ENCODE measurements at places on chromosomes 12 and 14. TPM values are rescaled to one million over a fixed set of nuclear protein-coding genes. Genes with fewer than 3 reads are reported as not detected.

DNA sequence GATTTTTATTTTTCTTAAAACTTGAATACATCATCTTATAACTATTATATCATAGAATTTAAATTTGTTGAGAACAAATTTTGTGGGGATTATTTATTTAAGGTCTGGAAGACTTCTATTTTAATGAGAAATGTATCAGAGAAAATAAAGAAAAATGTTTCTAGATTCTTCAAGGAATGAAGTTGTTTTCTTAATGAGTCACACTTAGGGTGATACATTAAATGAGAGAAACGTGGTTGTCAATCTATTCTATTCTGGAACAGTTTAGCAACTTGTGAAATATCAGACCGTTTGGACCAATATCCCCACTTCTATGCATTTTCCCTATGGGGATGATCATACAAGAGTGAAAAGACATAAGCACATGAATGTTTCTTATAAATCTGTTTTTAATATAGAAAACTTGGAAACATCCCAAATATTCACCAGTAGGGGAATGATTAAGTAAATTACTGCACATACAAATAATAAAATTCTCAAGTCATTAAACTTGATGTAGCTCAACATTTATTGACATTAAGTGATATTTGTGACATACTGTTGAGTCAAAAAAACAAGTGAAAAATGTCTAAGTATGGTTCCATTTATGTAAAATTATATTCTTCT is 88.5 kb downstream of the E2F7 start:
- DNase-seq: no peak

- no peak for DNase-seq
These were observed 90.5 kb upstream of the STXBP6 start for GRCh38 chr14:25140411-25140810.

DNA sequence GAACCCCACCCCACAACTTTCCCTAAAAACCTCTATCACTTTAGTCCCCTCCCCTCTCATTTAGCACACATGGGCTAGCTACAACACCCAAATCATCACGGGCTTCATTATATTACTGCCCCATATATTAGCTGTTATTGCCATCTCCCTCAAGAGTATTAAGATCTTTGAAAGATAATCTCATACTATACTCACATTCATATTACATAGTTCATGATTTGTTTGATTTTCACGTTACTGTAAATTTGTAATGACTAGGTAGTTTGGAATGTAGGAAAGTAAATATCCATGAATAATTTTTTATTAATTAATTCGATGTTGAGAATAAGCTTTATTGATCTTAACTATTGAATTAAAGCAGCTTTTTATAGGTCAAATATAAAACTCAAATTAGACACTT is 7.9 kb downstream of the DICER1 start:
- no peak for DNase-seq

DNA sequence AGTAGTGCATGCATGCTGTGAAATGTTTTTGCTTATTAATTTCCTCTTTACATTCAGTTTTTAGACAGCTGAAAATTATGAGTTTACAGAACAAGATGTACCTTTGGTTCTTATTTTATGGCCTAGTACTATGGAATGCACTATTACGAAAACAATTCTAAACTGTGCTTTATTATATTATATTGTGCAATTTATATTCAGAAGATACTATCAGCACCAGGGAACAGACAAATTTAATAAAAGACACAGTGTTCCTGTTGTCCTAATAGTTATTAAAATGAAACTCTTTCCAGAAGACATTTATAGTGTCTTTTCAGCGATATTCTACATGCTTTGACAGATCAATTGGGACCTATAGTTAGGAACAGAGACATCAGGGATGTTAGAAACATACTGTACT is 427.3 kb downstream of the BTG1 start:
- no peak for DNase-seq

- DNase-seq: no peak
These were observed 360.4 kb upstream of the GARIN6 start for GRCh38 chr12:99287136-99287535.

DNA sequence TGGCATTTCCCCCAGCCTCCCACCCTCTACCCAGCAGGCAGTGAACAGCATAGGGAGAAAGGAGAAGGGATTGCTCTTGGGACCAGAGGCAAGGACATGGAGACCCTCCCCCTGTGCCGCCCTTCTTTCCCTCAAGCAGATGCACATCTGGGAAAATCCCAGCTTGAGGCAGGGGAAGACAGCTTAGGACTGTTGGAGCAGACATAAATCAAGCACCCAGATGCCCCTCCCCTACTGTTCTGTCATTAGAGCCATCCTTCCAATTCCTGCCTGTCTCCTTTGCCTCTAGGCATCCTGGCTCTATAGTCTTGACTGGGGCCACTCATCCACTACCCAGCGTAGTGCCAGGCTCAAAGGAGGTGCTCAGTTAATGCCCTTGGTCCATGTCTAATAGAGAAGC is 7.5 kb upstream of the CISTR start:
- DNase-seq: no peak

GRCh38 chr14:54512393-54512792 is 2.7 kb downstream of the CGRRF1 start:
- no peak for DNase-seq

DNA sequence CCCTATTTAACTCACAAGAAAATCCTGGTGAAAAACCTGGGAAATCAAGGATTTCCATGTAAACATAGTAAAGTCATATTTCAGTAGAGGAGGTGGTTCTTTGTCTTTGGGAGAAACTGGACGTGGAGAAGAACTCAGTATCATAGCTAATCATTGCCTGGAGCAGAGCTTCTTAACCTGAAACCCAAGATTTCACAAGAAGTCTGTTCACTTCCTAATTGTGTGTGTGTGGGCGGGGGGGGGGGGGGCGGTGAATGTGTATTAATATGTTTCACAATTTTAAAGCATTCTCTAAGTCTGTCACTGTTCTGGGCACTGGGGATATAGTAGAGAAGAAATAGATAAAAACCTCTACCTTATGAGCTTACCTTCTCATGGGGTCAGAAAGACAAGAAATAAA is 96.7 kb upstream of the PPP4R3A start:
- no peak for DNase-seq

GRCh38 chr12:97148941-97149559 is 242.0 kb downstream of the NEDD1 start:
- no peak for DNase-seq

DNA sequence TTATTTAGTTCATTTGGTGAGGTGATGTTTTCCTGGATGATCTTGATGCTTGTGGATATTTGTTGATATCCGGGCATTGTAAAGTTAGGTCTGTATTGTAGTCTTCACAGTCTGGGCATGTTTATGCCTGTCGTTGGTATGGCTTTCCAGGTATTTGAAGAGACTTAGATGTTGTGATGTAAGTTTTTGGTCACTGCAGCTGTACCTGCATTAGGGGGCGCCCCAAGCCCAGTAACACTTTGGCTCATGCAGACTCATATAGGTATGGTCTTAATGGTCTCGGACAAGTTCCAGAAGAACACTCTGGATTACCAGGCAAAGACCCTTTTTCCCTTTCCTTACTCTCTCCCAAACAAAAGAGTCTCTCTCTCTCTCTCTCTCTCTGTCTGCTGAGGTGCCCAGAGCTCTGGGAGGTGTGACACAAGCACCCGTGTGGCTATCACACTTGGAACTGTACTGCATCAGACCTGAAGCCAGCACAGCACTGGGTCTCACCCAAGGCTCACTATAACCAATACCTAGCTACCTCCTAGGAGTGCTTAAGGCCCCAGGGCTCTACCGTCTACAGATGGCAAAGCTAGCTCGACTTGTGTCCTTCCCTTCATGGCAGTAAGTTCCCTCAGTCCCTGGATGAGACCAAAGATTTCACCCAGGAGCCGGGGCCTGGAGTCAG is 425.8 kb upstream of the ATXN7L3B start:
- DNase-seq: no peak

GRCh38 chr12:11984417-11984816 is 86.3 kb upstream of the BCL2L14 start:
- no peak for DNase-seq

DNA sequence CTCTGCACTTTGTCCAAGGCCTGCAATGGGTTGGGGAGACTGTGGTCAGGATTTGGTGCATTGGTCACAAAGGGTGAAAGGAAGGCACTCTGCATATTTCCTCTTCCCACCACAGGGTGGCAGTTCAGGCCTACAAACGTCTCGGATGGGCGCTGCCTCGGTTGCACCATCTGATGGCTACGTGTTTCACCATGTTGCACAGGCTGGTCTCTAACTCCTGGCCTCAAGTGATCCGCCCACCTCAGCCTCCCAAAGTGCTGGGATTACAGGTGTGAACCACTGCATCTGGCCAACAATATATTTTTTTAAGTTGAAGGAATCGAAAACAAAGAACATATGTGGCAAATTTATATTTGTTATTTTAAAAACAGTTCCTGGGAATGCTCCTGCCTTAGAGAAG is 35.1 kb downstream of the TMBIM6 start:
- no peak for DNase-seq

- DNase-seq: no peak
These were observed 129.3 kb upstream of the MAP1LC3B2 start for GRCh38 chr12:116429826-116430360.

GRCh38 chr14:39229222-39229543 is 4.5 kb upstream of the MIA2 start:
- DNase-seq: no peak

- no peak for DNase-seq
These were observed 13.9 kb upstream of the AVPR1A start for GRCh38 chr12:63164911-63165310.

GRCh38 chr14:22008766-22009165 is 335.1 kb upstream of the OR4E1 start:
- DNase-seq: no peak

DNA sequence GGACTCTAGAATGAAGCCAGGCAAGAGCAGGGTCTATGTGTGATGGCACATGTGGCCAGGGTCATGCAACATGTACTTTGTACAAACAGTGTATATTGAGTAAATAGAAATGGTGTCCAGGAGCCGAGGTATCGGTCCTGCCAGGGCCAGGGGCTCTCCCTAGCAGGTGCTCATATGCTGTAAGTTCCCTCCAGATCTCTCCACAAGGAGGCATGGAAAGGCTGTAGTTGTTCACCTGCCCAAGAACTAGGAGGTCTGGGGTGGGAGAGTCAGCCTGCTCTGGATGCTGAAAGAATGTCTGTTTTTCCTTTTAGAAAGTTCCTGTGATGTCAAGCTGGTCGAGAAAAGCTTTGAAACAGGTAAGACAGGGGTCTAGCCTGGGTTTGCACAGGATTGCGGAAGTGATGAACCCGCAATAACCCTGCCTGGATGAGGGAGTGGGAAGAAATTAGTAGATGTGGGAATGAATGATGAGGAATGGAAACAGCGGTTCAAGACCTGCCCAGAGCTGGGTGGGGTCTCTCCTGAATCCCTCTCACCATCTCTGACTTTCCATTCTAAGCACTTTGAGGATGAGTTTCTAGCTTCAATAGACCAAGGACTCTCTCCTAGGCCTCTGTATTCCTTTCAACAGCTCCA is 39.6 kb downstream of the DAD1 start:
- no peak for DNase-seq

- DNase-seq: no peak
These were observed 1140.6 kb downstream of the BCL11B start for GRCh38 chr14:98131406-98131805.

- no peak for DNase-seq
These were observed 317.6 kb downstream of the SOX5 start for GRCh38 chr12:23631786-23632377.

GRCh38 chr14:53630336-53630735 is 326.3 kb downstream of the BMP4 start:
- no peak for DNase-seq

DNA sequence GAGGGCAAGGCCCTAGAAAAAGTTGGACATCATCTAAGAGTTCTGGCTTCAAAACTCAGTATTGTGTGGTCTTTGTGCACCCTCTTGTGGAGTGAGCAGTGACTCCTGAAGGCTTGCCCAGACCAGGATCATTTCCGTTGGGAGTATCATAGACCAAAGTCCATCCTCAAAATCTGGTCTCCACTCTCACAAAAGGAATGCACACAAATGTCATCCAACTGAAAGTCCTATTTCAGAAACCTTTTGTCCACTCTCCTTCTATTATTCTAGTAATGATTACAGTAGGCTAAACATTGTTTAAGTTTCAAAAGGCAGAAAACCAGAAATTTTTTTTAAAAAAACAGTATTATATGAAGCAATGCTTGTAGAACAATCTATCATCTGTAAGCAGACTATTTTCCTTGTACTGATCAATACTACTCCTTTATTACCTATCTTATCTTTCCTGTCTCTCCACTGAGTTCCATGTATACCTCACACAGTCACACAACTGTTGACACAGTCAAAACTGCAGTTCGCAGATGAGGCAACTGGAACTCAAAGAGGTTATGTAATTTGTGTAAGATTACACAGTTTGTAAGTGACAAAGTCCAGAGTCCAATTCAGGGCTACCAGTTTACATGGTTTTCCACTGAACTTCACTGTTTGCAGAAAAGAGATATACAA is 41.4 kb downstream of the COX16 start:
- peak; percentile 30 for DNase-seq

GRCh38 chr12:26158078-26158764 is 33.4 kb upstream of the BHLHE41 start:
- no peak for DNase-seq

DNA sequence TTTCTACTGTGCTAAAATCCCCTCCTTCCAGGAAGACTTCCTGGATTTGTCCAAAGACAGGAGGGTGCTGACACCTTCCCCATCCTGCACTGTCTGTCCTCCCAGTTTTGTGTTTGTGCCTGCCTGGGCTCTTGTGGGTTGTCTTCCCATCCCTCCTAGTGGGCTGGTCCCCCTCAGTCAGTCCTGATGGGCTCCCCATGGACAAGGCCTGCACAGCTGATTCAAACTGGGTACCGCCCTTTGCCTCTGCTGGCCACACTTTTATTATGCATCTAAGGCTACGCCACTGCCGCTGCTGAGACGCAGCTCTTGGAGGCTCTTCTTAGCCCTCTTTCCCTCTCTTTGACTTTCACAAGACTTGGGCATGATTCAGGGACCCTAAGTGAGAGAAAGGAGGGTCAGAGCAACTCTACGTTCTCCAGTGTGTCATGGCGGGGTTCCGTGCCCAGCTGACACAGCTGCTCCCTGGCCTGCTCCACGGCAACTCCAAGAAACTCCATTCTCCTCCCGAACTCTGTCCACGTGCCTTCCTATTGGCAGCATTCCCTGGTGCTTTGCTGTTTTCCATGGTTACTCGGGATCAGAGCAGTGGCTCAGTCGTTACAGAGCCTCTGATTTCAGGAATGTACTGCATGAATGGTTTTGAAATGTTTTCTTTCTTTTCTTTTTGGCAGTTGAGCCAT is 3.8 kb upstream of the KRT85 start:
- DNase-seq: no peak

- no peak for DNase-seq
These were observed 102.0 kb downstream of the PIK3C2G start for GRCh38 chr12:18363321-18363720.

Gene UNG
- total RNA-seq: 34.5 TPM

Gene KLRK1
- total RNA-seq: 0.92 TPM

Gene CIROP
- total RNA-seq: not detected

Gene FAR2
- 72.8 TPM for total RNA-seq

Gene EPYC
- total RNA-seq: not detected

Gene SMIM41
- 0.31 TPM for total RNA-seq

Gene RIPK3
- total RNA-seq: 56.6 TPM

Gene FAM181A
- total RNA-seq: not detected

Gene RDH12
- total RNA-seq: not detected

Gene EGLN3
- 161 TPM for total RNA-seq

Gene HOXC9
- not detected for total RNA-seq

All from left colon (tissue), 2 donors.